Hematopoietic multipotent progenitor cell treated with erythropoietin and hydrocortisone succinate and interleukin-3 and kit ligand, for 6 days (in vitro differentiated cells): ENCODE measurements at places on chromosomes 11 and 22.

DNA sequence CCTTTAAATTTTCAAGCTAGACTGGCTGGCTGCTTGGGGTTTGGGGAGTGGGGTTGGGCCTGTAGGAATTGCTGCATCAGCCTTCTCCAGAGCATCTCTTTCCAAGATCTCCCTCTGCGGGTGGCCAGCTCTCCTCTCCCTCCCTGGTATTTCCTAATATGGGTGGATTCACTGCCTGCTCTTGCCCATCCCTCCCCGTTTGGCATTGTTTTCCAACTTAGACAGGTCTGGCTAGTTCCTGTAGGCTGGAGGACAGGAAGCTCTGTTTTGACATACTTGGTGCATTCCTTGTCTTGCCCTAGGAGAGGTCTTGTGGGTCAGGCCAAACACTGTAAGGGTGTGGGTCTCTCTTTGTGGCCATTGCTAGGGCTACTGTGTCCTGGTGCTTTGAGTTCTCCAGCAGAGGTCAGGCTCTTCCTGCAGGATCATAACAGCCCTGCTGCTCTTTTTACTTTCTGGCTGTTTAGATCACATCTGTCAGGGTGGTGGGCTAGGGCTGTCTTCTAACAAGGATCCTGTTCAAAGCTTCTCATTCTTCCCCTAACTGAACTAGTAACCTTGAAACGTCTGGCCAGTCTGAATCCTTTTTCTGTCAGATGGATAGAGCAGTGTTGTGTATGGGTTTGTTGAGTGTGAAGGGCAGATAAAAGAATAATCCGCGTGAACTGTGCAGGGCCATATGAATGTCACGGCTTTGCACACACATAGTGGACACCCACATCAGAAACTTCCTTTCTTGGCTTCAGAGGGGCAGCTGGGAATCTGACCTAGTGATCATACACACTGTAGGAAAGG is 18.3 kb upstream of the MICALL1 start:
- DNase-seq: no peak

DNA sequence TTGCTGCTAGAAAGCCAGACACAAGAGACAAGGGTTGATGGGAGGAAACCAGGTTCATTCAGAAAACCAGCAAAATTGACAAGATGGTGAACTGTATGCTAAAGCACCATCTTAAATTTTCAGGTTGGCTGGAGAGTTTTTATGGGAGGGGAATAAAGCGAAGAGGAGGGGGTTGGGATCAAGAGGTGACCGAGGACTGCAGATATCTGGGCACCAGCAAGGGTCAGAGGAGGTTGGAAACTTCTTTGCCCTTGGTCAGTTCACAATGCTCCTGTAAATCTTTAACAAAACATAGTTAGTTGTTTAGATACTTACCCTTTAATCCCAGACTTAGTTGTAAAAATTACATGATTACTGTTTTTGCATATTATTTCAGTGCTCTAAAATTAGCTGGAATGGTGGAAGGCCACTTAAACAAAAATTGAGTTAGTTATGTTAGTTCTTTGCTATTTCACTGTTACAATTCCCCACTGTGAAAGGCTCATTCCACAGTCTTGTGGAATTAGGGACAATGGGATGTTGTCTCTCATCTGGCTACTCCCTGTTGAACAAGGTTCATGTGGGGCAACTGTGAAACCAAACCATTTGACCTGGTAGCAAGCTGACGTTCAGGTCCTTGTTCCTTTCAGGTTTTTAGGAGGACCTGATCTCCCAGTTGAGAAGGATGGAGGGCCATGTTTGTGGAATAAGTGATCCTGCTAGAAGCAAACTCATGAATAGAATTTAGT is 30.6 kb upstream of the QSER1 start:
- no peak for DNase-seq

GRCh38 chr11:12053606-12054361 is 45.4 kb upstream of the DKK3 start:
- DNase-seq: no peak

GRCh38 chr22:36505998-36506635 is 723 bp downstream of the FOXRED2 start:
- DNase-seq: no peak

- DNase-seq: no peak
Observed at GRCh38 chr22:21946262-21946925, 6.3 kb downstream of the PPM1F start.

DNA sequence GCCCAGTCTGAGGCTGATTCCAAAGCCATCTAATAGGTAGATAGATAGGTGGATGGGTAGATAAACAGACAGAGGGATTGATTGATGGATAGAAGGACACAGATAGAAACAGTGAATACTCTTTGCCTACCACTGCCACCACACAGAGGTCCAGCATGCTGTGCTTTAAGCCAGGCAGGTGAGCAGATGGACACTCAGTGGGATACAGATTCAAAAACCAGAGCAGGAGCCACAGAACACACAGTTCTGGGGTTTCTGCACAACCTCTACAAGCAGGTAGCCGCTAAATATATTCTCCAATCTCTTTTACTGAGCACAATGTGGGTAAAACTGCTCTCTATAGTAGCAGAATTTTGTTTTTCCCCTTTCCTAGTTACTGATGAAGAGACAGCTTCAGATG is 20.5 kb upstream of the JHY start:
- DNase-seq: no peak

DNA sequence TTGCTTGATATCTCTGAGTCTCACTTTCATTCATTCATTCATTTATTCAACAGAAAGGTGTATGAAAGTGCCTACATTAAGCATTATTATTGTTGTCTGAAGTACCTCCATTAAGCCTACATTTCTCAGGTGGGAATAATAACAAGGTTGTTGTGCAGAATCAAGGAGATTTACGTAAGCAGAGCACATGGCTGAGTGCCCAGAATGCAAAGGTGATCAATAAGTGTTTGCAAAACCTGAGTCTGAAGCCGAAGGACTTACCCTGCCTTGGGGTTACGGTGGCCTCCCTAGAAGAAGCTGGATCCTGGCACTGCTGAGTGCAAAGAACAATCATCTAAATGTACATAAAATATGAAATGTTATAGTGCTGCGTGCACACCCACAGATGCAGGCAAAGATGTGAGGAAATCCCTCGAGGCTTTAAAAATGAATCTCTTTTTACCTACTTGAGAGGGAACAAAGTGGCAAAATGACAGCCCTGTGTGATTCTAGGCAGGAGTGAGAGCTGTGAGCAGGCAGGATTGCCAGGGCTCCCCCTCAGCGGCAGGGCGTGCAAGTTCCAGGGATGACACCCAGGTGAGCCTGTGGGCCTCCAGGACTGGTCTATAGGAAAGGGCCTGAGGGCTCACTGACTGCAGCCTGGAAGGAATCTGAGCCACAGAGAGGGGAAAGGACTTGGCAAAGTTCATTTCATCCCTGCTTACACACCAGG is 133.1 kb upstream of the TBCEL start:
- DNase-seq: no peak
